ENCODE measurements at places on chromosomes 16 and 17.

GRCh38 chr16:5025171-5025632 lies 8.5 kb downstream of the NAGPA start:
- no peak for DNase-seq

DNA sequence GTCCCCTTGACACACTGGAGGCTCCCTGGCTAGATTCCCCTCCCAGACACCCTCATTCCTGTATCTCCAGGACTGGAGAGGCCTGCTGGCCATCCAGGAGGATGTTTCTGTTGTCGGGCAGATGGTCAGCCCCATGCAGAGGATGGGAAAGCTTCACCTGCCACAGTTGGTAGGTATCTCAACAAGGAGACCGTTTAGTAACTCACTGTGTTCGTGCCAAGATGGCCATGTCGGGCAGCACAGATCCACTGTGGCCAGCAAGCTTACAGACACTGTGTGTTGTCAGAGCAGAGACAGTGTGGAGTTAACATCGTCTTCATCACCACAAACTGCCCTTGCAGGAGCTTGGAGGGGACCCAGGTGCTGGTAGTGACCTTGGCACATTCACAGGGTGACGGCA lies 390.9 kb downstream of the SEC14L1 start:
- no peak for DNase-seq

DNA sequence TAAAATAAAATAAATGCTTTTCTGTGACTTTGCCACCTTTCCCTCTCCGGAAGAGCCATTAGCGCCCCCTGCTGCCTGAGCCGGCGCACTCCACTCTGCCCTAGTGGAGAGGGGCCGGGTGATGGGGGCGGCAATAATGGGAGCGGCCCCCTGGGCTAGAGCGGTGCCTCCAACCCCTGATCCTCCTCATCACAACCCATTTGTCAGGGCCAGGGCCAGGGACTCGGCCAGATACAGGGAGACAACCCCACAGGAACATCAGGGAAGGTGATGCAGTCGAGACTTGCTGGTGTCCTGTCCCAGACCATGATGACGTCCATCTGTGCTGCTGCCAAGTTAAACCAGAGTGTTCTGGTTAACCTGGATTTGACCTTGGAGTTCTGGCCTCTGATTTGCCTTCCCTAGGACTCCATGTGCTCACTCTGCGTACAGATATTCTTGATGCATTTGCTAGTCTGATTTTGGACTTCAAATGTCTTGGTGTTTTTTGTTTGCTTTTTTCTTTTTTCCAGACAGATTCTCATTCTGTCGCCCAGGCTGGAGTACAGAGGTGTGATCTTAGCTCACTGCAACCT lies 46.1 kb upstream of the BPTF start:
- no peak for DNase-seq

GRCh38 chr17:80577876-80578570 lies 33.4 kb downstream of the RPTOR start:
- DNase-seq, result no peak

- no peak for DNase-seq
Measured at GRCh38 chr17:2849327-2849670, 53.1 kb downstream of the RAP1GAP2 start.

GRCh38 chr17:50199803-50200456 lies 1.5 kb downstream of the COL1A1 start:
- DNase-seq, result peak; percentile 86

GRCh38 chr17:15900871-15901270 lies 44.1 kb upstream of the ADORA2B start:
- DNase-seq, result no peak

DNA sequence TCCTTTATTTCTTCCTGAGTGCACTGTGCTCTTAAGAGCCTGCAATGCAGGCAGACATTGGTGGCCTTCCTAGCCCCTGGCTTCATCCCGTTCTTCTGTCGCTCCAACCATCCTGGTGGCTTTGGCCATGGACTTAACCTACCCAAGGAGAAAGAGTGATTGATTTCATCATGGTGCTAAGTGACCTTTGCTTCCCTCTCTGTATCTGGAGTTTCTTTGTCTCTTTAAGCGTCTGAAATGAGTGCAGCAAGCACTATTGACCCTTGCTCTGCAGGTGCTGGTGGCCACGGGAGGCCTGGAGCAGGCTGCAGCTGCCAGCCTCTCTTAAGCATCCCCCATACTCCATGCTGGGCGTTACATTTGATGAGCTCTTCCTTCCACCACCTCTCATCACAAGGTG lies 60.5 kb downstream of the RAP1GAP2 start:
- no peak for DNase-seq

- DNase-seq, result no peak
Measured at GRCh38 chr16:83727018-83727417, 80.8 kb upstream of the HSBP1 start.

DNA sequence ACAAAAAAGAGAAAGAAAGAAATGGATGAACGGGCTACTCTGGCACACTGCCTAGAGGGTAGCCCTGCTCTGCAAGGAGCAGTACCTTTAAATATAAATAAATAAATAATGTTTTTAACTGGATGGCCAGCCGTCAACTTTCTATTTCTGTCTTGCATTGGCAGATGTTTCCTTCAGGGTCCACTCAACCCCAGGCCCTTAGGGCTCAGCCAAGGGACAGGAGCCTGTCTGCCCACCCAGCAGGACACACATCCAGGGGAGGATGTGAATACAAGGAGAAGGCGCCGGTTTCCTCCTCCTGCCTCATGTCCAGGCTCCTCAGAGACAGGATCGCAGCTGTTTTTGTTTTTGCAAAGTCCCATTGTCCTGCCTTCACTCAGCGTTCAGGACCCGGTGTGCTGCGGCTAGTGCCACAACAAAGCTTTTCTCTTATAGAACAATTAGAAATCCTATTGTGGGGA lies 22.6 kb downstream of the TTYH2 start:
- DNase-seq, result no peak

GRCh38 chr16:82146556-82146955 lies 23.5 kb downstream of the MPHOSPH6 start:
- no peak for DNase-seq

DNA sequence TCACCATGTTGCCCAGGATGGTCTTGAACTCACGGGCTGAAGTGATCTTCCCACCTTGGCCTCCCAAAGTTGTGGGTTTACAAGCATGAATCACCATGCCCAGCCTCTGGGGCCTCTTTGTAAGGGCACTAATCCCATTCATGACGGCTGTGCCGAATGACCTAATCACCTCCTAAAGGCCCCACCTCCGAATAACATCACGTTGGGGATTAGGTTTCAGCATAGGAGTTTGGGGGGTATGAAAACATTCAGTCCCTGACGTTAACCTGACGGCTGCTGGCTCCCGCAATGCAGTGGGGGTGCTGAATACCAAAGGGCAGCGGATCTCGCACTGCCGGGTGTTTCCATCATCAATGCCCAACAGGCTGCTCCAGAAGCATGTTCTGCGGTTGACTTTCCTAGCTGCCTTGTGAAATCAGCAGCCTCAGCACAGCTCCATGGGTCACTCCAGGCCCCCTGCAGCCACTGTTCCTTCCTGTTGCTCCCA lies 120.8 kb upstream of the SEC14L1 start:
- DNase-seq, result no peak

GRCh38 chr17:41069031-41069430 lies 3.4 kb upstream of the KRTAP2-4 start:
- no peak for DNase-seq

DNA sequence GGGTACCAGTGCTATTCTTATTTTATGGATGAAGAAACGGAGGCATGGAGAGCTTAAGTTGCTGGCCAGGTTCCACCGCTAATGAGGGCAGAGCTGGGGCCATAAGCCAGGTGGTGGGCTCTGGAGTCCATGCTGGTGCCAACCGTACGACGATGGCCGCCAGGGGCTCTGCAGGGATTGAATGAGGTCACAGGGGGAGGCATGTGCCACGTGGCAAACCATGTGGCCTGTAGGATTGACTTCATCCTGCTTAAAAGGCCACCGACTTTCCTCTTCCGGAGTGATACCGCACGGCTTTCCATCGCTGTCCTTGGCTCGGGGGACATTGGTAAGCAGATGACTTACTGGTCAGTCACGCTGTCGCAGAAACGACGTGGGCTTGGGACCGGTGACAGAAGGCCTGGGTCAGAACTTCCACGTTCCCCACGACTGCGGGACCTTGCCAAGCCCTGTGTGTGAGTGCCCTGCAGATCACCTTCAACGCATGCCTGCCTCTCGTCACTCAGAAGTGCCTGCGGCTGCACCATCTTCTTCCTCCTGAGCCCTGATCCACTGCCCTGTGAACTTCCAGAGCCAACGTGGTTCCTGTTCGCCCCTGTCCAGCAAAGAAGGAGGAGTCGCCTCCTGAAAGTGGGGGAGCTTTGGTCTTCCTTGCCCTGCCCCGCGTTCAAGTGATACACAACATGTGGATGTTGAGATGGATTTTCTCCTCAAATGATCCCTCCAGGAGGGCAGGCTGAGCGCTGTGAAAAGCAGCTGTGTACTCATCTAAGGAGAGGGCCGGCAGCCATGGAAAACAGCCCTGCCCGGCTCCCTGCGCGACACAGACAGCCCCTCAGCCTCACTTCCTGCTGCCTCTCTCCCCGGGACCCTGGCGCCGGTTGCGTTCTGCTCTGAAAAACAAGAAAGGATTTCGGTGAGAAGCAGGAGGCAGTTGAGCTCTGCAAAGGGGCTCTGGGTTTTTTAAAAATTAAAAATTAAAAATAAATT lies 176.7 kb downstream of the C16orf95 start:
- DNase-seq, result no peak

DNA sequence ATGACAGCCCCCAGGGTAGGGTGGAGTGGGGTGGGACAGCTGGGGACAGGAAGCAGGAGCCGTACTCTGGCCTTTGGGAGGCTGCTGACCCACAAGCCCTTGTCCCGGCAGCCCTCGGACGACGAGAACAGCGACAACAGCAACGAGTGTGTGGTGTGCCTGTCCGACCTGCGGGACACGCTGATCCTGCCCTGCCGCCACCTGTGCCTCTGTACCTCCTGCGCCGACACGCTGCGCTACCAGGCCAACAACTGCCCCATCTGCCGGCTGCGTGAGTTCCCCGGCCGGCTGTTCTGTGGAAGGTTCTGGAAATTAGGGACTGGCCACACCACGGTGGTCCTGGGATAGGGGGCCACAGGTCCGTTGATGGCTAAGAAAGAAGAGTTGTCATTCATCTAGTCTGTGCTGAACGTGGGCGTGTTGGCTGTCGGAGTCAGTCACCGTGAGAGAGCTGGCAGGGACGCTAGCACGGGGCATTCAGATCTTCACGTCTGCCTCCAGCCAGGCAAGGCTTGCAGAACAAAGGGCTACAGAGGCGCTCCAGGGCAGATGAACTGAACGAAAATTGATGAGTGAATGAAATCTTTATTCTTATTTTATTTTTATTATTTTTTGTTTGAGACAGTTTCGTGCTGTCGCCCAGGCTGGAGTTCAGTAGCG lies 19.8 kb upstream of the NUDT16L1 start:
- DNase-seq, result no peak
